ENCODE measurements at places on chromosomes 6 and 20. TPM values are rescaled to one million over a fixed set of nuclear protein-coding genes. Genes with fewer than 3 reads are reported as not detected.

The SRMS gene
- total RNA-seq, result not detected

The CMTR1 gene
- total RNA-seq, result 32.4 TPM

The RIPOR2 gene
- total RNA-seq, result 7.4 TPM

The SIRPG gene
- not detected for total RNA-seq

The COL11A2 gene
- 0.98 TPM for total RNA-seq

The ZC2HC1B gene
- total RNA-seq, result not detected

The EFCAB8 gene
- total RNA-seq, result not detected

The PGBD1 gene
- total RNA-seq, result 3.2 TPM

The BPI gene
- total RNA-seq, result not detected

The FKBP5 gene
- total RNA-seq, result 4.3 TPM

The GPSM3 gene
- 5.4 TPM for total RNA-seq

GRCh38 chr20:59850018-59850641, 83.3 kb downstream of the SYCP2 start:
- DNase-seq, result peak; percentile 61

- DNase-seq, result no peak
These were observed 1.5 kb downstream of the LEMD2 start for GRCh38 chr6:33787346-33787953.

GRCh38 chr6:84731901-84732300, 32.5 kb downstream of the TBX18 start:
- DNase-seq, result no peak

GRCh38 chr20:11178946-11179654, 505.3 kb upstream of the JAG1 start:
- peak; percentile 87 for DNase-seq

- no peak for DNase-seq
These were observed 379.1 kb downstream of the TENT5A start for GRCh38 chr6:81373414-81373813.

DNA sequence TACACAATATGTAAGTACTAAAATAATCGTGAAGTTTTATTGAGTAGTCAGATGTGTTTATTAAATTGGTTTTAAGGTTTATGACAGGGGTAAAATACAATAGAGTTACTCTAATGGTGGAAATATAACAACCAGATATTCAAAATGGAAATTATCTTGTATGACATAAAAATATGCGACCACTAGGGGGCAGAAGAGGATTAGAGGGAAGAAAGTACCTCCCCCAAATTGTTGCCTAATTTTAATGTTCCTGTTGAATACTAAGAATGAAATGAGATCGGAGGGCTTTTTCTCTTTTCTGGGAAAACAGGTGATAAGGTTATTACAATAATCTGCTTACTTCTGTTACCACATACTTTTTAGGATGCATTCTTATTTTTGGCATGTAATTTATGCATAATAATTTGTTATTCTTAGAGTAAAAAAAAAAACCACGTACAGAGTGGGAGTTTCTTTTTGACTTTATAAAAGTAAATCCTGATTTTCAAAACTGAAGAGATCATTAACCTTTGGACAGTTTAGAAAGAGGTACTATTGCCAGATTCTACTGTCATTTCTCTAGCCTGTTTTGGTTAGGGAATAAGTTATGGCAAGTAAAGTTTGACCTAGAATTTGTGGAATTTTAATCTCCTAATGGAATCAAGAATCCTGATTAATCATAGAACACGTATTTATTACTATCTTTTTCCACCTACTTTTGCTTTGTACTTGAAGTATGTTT, 159.2 kb downstream of the CD109 start:
- peak; percentile 69 for DNase-seq

DNA sequence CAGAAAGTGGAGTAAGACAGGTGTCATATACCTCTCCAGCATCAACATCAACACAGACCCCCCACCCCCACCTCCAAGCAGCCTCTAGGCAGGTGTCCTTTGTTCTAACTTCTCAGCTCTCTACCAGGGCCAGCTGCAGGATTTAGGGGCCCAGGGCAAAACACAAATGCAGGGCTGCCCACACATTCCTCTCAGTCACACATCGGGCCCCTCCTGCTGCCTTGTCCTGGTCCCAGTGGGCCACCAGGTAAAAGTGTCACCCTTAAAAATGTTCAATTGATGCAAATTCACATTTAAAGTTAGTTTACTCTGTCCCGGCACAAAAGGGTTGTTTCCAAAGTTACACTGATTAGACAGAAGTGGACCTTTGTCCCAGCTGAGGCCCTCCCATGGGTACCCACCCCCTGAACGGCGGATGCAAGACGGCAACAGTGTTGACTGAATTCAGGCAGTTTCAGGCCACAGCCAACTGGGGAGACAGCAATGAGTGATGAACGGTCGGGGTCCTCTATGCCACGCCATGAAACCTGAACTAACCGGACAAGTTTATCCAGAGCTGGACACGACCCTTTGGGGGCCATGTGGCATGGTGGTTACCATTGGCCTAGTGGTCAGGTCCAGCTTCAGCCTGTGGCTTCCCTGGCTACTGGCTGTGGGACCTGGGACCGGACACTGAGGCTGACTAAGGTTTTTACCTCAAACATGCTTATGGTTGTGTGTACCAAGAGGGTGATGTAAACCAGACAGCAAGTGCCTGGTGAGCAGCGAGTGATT, 52.2 kb upstream of the UNC93A start:
- DNase-seq, result no peak

GRCh38 chr6:88520445-88520844, 354.3 kb upstream of the CNR1 start:
- no peak for DNase-seq

GRCh38 chr20:29874476-29875202, 1382.8 kb upstream of the DEFB115 start:
- no peak for DNase-seq

DNA sequence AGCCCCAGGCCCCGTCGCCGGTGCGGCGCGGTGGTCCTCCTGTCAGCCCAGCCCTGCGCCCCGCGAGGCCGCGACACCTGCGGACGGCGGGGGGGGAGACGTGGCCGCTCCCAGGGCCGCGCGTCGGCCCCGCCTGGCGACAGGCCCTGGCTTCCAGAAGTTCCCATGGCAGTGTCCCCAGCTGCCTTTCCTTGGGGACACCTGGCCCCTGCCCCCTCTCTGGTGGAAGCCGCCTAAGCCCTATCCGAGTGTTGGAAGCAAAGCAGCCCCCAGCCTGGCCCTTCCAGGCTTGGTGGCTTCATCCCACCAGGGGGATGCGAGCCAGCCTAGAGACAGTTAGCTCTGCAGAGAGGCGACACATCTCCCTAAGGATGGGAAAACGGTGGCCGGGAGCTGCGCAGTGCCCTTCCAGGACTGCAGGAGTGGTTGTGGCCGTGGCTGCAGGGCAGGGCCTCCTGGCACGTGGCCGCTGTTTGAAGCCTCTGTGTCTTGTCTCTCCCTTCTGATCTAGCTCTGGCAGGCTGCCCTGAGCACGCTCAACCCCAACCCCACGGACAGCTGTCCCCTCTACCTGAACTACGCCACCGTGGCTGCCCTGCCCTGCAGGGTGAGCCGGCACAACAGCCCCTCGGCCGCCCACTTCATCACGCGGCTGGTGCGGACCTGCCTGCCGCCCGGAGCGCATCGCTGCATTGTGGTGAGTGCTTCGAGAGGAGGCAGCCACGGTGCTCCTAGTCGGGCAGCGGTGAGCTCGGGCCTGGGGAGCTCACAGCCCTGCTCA, 816 bp downstream of the NPEPL1 start:
- DNase-seq, result no peak

GRCh38 chr6:90374201-90374600, 77.6 kb upstream of the BACH2 start:
- DNase-seq, result no peak

GRCh38 chr6:56625356-56625755, 17.3 kb downstream of the DST start:
- no peak for DNase-seq

DNA sequence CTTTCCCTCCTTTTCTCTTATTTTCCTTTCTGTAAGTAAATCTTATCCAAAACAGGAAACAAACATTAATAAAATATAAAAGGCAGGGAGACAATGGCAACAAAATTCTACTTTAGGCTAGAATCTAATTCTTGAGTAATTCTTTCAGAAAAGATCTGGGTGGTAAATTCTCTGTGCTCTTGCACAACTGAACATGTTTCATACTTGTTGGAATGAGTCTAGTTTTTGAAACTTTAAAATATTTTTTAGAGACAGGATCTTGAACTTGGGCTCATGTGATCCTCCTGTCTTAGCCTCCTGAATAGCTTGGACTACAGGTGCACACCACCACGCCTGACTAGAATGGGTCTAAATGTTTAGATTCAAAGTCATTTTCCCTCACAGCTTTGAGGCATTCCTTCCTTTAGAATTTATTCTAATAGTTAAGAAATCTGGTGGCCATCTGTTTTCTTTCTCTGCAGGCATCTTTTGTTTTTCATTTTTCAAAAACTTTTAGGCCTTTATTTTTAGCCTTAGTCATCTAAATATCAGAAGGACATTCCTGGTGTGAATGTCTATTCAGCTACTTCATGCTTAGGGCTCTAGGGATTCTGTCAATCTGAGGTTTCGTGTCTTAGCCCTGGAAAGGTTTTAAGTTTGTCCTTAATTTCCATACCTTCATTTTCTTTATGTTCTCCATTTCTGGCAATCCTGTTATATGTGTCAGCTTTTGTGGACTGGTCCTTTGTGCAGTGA, 76.5 kb downstream of the CDKAL1 start:
- DNase-seq, result no peak

DNA sequence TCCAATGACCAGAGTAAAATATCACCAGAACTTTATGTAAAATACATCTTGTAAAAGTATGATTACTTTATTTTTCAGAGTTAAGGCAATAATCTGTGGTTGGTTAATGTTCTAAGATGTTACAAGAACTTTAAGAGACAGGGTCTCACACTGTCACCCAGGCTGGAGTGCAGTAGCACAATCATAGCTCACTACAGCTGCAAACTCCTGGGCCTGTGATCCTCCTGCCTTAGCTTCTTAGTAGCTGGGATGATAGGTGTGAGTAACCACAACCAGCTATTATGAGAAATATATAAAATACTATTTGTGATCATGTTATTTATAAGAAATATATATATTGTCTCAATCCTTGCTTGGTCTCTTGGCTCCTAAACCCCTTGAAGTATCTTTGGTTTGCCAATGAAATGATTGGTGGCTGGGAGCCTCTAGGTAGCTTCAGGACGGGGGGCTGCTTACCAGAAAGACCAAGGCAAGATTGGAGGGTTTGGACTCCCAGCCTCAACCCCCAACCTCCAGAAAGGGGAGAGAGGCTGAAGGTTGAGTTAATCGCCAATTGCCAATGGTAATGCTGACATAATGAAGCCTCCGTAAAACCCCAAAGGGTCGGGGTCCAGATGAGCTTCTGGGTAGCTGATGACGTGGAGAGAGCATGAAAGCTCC, 15.4 kb downstream of the SOD2 start:
- DNase-seq, result no peak

DNA sequence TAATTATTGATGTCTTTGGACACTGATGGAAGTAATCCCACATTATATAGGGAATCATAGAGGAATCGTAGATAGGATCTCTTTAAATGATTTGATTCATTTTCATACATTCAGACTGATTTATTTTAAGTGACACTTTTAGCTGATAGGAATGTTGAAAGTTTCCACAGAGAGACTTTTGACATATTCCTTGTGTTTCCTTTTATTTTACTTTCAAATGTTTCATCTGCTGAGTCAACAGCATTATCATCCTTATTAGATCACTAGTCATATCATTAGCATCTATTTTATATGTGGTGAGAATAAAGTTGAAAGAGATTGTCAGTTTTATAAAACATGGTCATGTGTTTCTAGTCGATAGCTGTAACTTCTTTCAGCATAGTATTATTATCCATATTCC, 13.4 kb downstream of the DCBLD1 start:
- DNase-seq, result no peak

DNA sequence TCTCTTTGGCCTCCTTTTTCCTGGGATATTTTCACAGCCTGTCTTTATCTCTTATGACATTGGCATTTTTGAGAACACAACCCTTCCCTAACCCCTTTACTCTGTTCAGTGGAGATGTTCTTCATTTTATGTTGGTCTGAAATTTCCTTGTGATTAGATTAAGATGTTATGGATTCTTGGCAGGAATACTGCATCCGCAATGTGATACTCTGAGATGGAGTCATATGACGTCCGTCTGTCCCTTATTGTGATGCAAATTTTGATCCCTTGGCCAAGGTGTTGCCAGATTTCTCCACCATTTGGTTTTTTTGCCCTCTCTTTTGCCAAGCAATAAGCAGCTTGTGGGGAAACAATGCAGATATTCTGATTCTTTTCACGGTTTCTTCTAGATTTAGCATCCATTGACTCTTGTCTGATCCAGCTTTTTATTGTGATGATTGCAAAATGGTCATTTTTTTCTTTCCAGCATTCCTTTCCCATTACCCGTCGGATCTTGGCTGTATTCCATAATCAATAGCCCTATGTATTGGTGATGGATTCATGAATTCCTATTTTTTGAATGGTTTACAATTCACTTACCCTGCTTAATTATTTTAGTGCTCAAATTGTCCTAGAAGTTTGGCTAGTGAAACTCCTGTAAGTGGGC, 85.1 kb downstream of the NCOA3 start:
- DNase-seq, result no peak

DNA sequence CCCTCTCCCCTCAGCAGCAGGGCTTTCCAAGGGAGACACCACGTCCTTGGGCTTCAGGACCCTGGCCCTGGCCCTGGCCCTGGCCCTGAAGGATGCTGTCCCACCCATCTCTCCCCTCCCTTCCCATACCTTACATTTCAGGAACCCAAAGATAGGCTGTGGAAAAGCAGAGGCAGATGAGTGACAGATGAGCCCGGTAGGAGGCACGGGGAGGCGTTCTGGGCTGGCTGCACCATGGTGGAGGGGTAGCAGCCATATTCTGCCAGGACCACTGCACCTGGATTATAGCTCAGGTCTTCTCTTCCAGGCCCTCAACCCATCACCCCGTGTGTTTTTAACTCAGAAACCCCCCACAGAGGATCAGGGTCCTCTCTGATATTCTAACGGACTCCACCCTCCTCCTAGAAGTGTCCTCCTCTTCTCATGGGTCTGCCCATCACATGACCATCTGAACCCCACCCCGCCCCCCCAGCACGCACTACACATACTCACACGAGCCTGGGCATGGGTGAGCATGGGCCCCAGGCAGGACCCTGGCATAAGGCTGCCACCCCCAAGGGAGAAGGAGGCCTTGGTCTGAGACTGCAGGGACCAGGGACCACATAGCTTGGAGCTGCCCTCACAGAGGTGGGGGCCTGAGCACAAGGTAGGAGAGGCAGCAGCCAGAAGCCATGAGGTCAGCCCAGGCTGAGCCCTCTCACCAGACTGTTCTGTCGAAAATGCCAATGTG, 220.8 kb upstream of the CDH4 start:
- no peak for DNase-seq

- no peak for DNase-seq
These were observed 36.4 kb upstream of the SLC35F1 start for GRCh38 chr6:117870486-117871242.

GRCh38 chr6:20559924-20560551, 25.8 kb downstream of the CDKAL1 start:
- DNase-seq, result peak; percentile 50

DNA sequence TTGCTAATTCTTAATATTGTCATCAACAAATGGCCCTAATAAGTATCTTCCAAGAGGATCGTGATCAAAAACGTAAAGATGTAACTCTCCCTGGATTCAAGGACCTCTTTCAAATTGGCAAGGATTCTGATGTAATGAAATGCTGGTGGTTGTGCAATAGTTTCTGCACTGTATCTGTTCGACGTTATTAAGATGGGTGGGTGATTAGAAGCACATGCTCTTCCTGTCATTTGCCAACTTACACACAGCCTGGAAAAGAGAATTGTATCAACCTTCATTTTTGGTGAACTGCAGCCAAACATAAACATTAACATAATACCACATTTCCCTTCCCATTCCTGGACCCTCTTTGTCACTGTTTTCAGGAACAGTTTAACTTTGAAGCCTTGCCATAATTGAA, 9.8 kb downstream of the FOXQ1 start:
- DNase-seq, result peak; percentile 59
